ENCODE measurements at places on chromosomes 4 and X. TPM values are rescaled to one million over a fixed set of nuclear protein-coding genes. Genes with fewer than 3 reads are reported as not detected.
A peak's percentile ranks its signal among the peaks of the same experiment; 100 is the strongest.

GRCh38 chr4:128862608-128863311, 53.3 kb downstream of the JADE1 start:
- no peak for DNase-seq

DNA sequence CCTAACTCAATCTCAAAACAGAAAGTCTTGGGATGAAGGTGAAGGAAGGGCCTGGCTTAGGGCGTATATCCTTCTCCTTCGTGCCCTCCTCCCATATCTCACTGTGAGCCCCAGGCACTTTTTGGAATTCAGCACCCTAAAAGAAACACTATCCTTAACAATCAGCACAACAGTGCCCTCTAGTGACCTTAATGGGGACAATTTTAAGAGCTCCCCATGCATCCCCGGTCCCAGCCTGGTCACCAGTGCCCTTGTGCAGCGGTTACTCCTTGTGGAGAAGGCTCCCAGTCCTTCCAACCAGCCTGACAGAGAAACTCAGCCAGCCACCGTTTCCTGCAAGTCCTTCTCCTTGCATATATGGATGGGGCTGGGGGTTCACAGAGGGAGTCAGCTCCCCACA, 4.2 kb downstream of the PAK3 start:
- DNase-seq = peak; percentile 46

DNA sequence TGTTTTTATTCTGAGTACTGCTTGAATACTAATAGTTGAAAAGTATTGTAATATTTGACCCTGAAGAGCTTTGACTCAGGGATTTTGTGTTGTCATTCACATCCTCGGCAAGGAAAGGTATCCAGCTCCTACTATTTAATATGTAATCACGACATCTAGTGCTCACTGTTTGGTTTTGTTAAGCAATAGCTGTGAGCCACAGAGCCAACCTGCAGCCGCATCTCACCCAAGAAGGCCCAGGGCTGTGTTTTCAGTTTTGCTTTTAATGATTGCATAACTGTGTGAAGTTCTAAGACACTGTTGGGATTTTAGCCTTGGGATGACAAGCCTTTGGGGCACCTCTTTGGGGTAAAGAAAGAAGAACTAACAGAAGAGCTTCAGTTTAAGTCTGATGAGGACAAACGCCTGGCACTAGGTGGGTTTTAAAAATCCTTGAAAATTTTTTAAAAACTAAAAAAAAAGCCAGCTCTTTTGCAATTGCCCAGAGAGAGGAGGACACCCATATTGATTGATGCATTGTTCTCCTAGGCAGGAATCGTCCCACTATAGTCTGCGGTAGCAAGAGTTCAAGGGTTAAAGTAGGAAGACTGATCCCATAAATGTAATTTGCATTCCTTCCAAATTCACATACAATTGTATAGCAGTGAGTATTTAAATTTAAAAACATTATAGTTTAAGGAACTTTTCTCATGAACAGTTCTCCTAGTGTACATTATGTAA, 157.8 kb downstream of the RELL1 start:
- peak; percentile 1 for DNase-seq

PALLD gene
- 131 TPM for total RNA-seq

GRCh38 chrX:106177982-106178321, 9.8 kb downstream of the PWWP3B start:
- peak; percentile 26 for DNase-seq

GRCh38 chr4:115515366-115515765, 401.9 kb upstream of the NDST4 start:
- DNase-seq = no peak

TADA2B gene
- total RNA-seq = 21.3 TPM

GPC3 gene
- total RNA-seq = 171 TPM

CXCL13 gene
- not detected for total RNA-seq

- peak; percentile 2 for DNase-seq
These were observed 1.0 kb downstream of the GPR50 start for GRCh38 chrX:151177141-151178027.

DNA sequence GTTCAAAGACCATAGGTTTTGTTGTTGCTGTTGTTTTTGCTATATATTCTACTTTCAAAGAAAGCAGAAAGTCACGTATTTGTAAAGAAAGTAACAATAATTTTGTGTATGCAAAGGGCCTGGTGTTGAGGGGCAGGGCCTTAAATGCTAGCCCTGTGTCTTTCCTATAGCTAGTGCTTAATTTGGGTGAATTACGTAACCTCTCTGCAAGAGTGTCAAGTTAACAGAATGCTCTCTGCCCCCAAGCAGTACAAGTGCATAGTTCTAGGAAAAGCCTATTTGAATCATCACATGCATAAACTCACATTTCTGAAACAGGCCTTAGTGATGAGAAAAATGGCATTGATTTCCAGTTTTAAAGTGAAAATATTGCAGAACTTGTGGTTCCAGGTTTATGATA, 663.6 kb downstream of the STIM2 start:
- DNase-seq = no peak

DNA sequence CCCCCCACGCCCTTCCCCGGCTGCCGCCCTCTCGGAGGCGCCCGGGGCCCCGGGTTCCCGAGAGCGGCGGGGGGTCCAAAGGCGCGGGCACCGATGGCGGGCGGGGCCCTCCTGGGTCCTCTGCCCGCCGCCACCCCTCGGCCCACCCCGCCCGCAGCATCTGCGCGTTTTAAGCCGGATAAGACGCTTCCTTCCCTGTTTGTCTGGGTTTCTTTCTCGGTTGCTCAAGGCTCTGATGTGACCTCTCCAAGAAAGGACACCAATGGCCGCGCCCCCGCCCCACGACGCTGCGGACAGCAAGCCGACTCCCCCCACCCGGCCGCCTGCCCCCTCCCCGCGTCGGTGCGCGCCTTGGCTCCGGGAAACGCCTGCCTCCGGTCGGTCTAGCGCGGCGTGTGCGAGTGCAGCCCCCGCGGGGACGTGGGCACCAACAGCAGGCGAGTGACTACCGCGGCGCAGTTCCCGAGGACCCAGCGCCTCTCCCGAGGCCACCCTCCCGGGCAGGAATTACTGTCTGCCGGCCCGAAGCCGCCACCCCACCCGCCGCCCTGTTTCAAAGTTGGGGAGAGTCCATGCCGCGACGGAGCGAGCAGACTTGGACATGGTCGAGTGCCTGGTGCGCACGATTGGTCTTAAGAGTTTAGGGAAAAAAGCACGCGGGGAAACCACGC, 21.1 kb upstream of the HMX1 start:
- DNase-seq = no peak
